ENCODE measurements at places on chromosomes 16 and 17.
A peak's percentile ranks its signal among the peaks of the same experiment; 100 is the strongest.

GRCh38 chr17:79844869-79845600 lies 5.8 kb upstream of the CBX4 start:
- H3K4me1 ChIP-seq, result peaks cover 57% of the 10 kb centered on the region
- peak overlapping the region; percentile 82 for H3K4me3 ChIP-seq
- peak overlapping the region; percentile 80 for H3K27ac ChIP-seq
- H3K36me3 ChIP-seq, result no peaks in the 10 kb centered on the region
- peak; percentile 54 for DNase-seq

DNA sequence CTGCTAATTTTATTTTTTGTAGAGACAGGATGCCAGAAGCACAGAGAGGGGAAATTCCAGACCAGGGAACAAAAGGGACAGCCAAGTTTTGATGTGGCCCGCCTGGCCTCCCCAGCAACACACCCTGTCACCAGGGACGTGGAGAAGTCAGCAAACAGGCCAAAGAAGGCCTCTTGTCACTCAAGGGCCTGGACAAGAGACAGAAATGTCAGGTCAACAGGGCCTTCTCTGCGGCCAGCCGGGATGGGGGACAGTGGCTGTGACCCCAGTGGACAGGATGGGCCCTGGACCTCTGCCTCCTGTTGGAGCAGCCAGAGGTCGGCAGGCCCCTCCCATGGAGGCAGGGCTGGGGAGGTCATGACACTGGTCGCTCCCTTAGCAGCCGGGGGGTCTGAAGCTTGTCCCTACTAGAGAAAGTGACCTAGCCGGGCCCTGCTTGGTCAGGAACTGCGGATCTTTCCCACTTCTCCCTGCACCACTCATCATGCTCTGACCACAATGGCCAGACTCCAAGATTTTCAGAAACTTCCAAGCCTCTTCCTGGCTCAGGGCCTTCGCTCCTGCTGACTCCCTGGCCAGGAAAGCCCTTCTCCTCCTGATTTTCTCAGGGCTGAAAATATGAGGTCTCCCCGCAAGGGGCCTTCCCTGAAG lies 9.2 kb upstream of the TVP23A start:
- H3K4me1 ChIP-seq, result peaks cover 57% of the 10 kb centered on the region
- peak overlapping the region; percentile 37 for H3K4me3 ChIP-seq
- peak overlapping the region; percentile 100 for H3K27ac ChIP-seq
- no peaks in the 10 kb centered on the region for H3K36me3 ChIP-seq

GRCh38 chr16:21166561-21166961 lies 8.1 kb downstream of the LDAF1 start:
- H3K36me3 ChIP-seq, result peaks cover 57% of the 10 kb centered on the region
- DNase-seq, result no peak
- no peaks in the 10 kb centered on the region for H3K27me3 ChIP-seq
- H3K27ac ChIP-seq, result no peak overlapping the region
- H3K4me1 ChIP-seq, result peaks cover 43% of the 10 kb centered on the region

GRCh38 chr16:11224894-11225676 lies 30.9 kb downstream of the SOCS1 start:
- peak; percentile 26 for DNase-seq
- peak overlapping the region; percentile 85 for H3K27ac ChIP-seq
- H3K4me1 ChIP-seq, result peaks cover 21% of the 10 kb centered on the region
- no peaks in the 10 kb centered on the region for H3K36me3 ChIP-seq
- H3K4me3 ChIP-seq, result peak overlapping the region; percentile 15

GRCh38 chr17:3801792-3802191 lies 804 bp upstream of the ITGAE start:
- H3K27me3 ChIP-seq, result no peaks in the 10 kb centered on the region
- no peak for DNase-seq
- H3K4me1 ChIP-seq, result peaks cover 4% of the 10 kb centered on the region
- no peak overlapping the region for H3K4me3 ChIP-seq

DNA sequence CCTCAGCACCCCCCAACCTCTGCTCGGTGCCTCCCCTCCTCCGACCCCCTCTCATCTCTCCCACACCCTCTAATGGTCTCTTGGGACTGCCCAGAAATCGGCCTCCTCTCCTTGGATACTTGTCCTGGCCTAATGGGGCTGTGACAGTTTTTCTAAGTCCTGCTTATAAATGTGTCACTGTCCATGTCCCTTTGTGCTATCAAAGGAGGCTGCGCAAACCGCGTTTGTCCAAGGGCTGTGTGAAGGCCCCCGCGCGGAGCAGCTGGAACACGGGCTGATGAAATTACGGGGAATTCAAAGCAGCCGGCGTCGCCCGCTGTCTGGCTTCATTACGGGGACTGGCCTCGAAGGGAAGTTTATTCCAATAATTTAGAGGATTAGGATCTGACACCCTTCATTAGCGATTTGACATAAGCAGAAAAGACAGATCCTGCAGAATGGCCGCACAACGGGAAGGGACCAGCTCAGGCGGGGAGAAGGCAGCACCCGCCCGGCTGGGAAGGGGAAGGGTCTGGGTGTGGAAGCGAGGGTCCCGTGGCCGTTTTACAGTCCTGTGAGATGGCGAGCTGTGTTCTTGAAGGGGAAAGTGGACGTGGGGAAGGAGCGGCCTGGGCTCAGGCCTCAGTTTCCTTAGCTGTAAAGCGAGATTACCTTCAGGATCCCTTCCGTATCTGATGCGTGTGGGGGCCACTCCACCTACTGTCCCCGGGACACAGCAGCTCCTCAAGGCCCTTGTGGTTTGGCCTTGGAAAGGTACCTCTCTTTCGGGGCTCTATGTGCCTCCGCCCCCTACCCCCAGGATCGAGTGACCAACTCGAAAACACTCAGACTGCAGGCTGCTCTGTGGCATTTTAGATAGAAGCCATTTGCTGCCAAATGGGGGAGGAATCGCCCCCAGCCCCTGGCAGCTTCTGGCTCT lies 1.6 kb upstream of the WFIKKN2 start:
- H3K27me3 ChIP-seq, result peaks cover 24% of the 10 kb centered on the region
- H3K4me3 ChIP-seq, result no peak overlapping the region
- DNase-seq, result no peak
- H3K4me1 ChIP-seq, result peaks cover 23% of the 10 kb centered on the region
- H3K36me3 ChIP-seq, result no peaks in the 10 kb centered on the region

DNA sequence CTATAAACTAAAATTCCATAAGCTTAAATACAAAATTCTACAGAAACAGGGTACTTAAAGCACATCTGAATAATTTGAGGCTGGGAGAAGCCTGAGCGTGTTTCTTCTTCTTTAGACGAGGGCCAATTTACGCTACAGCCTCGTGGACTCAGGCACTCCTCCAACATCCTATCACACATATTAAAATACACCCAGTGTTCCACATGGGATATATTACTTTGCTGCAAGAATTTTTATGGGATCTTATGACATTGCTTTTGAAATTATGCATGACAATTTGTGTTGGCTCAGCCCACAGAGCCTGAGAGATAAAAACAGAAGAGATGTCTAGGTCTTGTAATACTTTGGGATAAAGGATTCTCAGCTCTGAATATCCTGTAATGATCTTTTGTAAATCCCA lies 3.5 kb upstream of the TANGO6 start:
- H3K4me1 ChIP-seq, result peaks cover 17% of the 10 kb centered on the region
- no peak for DNase-seq
- H3K36me3 ChIP-seq, result no peaks in the 10 kb centered on the region
- no peak overlapping the region for H3K4me3 ChIP-seq

DNA sequence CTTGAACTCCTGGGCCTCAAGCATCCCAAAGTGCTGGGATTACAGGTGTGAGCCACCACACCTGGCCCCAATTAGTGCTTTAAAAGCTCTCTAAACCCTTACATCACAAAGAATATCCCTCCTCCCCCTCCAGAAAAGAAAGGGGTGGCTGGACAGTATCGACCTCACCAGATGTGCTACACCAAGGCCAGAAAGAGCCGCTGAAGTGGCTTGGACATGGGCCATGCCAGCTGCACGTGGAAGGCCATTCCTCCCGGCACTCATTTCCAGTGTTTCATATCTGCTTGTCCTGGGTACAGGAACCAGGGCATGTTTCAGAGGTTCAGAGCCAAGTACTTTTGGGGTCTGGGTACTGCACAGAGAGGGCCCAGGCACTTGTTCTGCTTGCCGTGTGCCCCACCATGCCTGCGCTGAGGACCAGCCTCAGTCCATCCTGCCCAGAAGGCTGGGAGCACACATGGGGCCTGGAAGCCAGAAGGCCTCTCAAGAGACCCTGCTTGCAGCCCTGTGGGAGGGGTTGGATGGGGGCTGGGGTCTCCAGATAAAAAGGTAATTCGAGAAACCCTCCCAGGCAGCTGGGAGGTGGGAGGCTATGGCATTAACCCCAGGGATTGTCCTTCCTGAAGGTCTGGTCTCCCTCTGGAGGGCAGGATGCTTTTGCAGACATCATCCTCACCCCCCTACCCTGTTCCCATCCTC lies 3.5 kb upstream of the SRRM2 start:
- no peaks in the 10 kb centered on the region for H3K27me3 ChIP-seq
- DNase-seq, result no peak
- H3K36me3 ChIP-seq, result no peaks in the 10 kb centered on the region
- H3K4me1 ChIP-seq, result peaks cover 25% of the 10 kb centered on the region
- no peak overlapping the region for H3K27ac ChIP-seq

DNA sequence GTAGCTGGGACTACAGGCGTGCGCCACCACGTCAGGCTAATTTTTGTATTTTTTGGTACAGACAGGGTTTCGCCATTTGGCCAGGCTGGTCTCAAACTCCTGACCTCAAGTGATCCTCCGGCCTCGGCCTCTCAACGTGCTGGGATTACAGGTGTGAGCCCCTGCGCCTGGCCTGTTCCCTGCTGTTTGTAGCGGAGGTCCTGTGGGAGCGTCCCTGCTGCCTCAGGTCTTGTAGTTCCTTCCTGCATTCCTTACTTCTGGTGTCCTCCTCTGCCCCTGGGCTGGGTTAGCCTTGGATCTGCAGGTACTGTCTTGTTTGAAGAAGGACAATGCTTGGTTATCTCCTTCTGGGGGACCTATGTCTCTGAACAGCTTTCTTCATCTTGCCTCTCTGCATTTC lies 23.6 kb upstream of the G6PC1 start:
- no peak overlapping the region for H3K27ac ChIP-seq
- H3K36me3 ChIP-seq, result no peaks in the 10 kb centered on the region
- no peaks in the 10 kb centered on the region for H3K4me1 ChIP-seq
- H3K4me3 ChIP-seq, result no peak overlapping the region

DNA sequence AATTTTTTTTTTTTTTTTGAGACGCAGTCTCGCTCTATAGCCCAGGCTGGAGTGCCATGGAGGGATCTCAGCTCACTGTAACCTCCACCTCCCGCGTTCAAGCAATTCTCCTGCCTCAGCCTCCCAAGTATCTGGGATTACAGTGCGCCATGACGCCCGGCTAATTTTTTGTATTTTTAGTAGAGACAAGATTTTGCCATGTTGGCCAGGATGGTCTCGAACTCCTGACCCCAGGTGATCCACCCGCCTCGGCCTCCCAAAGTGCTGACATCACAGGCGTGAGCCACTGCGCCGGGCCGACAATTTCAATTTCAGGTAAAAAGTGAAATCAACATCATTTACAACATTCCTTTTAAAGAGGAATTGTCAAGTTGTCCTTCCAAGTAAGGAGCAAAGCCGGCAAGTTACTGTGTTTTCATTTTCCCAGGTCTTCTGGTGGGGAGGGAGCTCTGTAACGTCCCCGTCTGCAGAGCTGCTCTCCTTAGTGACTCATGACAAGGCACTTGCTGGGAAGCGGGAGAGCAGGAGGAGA lies 873 bp downstream of the NPLOC4 start:
- H3K4me1 ChIP-seq, result peaks cover 57% of the 10 kb centered on the region
- H3K27ac ChIP-seq, result peak overlapping the region; percentile 96
- H3K36me3 ChIP-seq, result peaks cover 4% of the 10 kb centered on the region
- H3K27me3 ChIP-seq, result no peaks in the 10 kb centered on the region
- DNase-seq, result no peak
- H3K4me3 ChIP-seq, result peak overlapping the region; percentile 94

DNA sequence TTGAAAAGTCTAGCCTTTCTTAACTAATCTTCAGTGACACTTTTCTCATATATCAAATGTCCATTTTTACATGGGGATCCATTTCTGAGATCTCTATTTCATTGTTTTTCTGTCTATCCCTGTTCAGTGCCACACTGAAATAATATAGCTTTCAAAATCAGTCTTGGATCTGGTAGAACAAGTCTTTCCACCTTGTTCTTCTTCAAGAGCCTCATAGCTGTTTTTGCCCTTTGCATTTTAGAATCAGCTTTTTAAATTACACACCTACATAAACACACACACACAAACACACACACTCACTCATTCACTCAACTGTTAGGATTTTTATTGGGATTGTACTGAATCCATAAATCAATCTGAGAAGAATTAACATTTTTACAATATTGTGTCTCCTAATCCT lies 19.2 kb downstream of the GSDMB start:
- no peak overlapping the region for H3K27ac ChIP-seq
- no peaks in the 10 kb centered on the region for H3K4me1 ChIP-seq
- no peak overlapping the region for H3K4me3 ChIP-seq
- peaks cover 6% of the 10 kb centered on the region for H3K36me3 ChIP-seq
- DNase-seq, result no peak

GRCh38 chr17:51097708-51098446 lies 22.8 kb downstream of the SPAG9 start:
- no peaks in the 10 kb centered on the region for H3K36me3 ChIP-seq
- no peaks in the 10 kb centered on the region for H3K27me3 ChIP-seq
- H3K4me3 ChIP-seq, result no peak overlapping the region

- no peak overlapping the region for H3K4me3 ChIP-seq
- no peaks in the 10 kb centered on the region for H3K27me3 ChIP-seq
- peaks cover 23% of the 10 kb centered on the region for H3K4me1 ChIP-seq
- H3K36me3 ChIP-seq, result peaks cover 18% of the 10 kb centered on the region
- no peak overlapping the region for H3K27ac ChIP-seq
Measured at GRCh38 chr17:2656283-2656682, 55.3 kb downstream of the CLUH start.

- no peak overlapping the region for H3K27ac ChIP-seq
- DNase-seq, result no peak
- H3K27me3 ChIP-seq, result peaks cover 98% of the 10 kb centered on the region
- no peak overlapping the region for H3K4me3 ChIP-seq
- no peaks in the 10 kb centered on the region for H3K4me1 ChIP-seq
Measured at GRCh38 chr16:86353148-86353547, 157.2 kb upstream of the FOXF1 start.

- peaks cover 48% of the 10 kb centered on the region for H3K4me1 ChIP-seq
- H3K36me3 ChIP-seq, result no peaks in the 10 kb centered on the region
- H3K4me3 ChIP-seq, result no peak overlapping the region
- H3K27me3 ChIP-seq, result peaks cover 26% of the 10 kb centered on the region
- DNase-seq, result no peak
Measured at GRCh38 chr17:335691-336090, 16.9 kb downstream of the RPH3AL start.

GRCh38 chr17:79841369-79842135 lies 2.3 kb upstream of the CBX4 start:
- H3K4me3 ChIP-seq, result peak overlapping the region; percentile 11
- H3K36me3 ChIP-seq, result peaks cover under 1% of the 10 kb centered on the region
- no peak for DNase-seq
- H3K27ac ChIP-seq, result no peak overlapping the region
- H3K27me3 ChIP-seq, result peaks cover 43% of the 10 kb centered on the region

GRCh38 chr17:81680150-81680549 lies 3.4 kb downstream of the ARL16 start:
- H3K4me3 ChIP-seq, result no peak overlapping the region
- no peaks in the 10 kb centered on the region for H3K36me3 ChIP-seq
- H3K4me1 ChIP-seq, result peaks cover 45% of the 10 kb centered on the region
- peak overlapping the region; percentile 45 for H3K27ac ChIP-seq

- peaks cover 33% of the 10 kb centered on the region for H3K4me1 ChIP-seq
- peaks cover 39% of the 10 kb centered on the region for H3K36me3 ChIP-seq
- peak within 1 kb of the TSS; percentile 94 for H3K4me3 ChIP-seq
- H3K27ac ChIP-seq, result peak within 1 kb of the TSS; percentile 92
Measured at GRCh38 chr16:58515125-58515870, at the start of gene SETD6. Gene SETD6, plus strand, starts transcription at chr16:58515517. Its CDS starts 21 bp downstream, at chr16:58515538.
